ENCODE measurements at places on chromosomes 4 and X. TPM values are rescaled to one million over a fixed set of nuclear protein-coding genes. Genes with fewer than 3 reads are reported as not detected.
A peak's percentile ranks its signal among the peaks of the same experiment; 100 is the strongest.

DNA sequence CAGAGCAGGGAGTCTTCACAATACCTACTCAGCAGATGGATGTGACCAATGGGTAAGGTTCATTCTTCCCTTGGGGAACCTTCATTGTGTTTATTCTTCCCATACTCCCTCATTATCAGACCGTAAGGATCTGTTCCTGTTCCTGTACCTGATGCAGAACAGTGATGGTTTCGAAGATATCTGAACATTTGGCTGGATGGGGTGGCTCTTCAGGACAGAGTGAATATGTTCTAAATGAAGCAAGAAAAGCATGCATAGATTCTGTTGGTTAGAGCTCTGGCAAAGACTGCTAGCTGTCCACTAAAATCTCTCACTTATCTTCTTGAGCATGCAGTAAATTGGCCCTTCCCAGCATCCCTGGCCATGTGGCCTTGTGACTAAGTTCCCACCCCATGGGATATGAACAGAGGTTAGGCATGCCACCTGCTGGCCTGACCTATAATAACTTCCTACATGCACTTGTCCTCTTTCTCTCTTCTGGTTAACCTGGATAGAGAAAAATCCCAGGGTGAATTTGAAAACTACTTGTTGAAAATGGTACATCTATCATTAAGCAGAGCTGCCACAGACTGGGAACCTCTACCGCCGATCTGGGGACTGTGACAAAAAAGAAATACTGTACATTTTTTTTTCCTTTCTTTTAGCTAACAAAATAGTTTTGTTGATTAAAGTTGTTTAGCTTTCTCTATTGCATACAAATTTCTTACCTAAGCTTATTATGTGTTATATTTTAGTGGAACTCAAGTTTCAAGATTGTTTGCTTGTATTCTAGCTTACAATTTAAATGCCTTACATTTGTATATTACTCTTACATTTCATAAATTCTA lies 60.0 kb upstream of the BANK1 start:
- DNase-seq, result peak; percentile 36
- H3K36me3 ChIP-seq, result no peaks in the 10 kb centered on the region
- no peaks in the 10 kb centered on the region for H3K27me3 ChIP-seq
- no peaks in the 10 kb centered on the region for H3K4me1 ChIP-seq
- H3K27ac ChIP-seq, result no peak overlapping the region

DNA sequence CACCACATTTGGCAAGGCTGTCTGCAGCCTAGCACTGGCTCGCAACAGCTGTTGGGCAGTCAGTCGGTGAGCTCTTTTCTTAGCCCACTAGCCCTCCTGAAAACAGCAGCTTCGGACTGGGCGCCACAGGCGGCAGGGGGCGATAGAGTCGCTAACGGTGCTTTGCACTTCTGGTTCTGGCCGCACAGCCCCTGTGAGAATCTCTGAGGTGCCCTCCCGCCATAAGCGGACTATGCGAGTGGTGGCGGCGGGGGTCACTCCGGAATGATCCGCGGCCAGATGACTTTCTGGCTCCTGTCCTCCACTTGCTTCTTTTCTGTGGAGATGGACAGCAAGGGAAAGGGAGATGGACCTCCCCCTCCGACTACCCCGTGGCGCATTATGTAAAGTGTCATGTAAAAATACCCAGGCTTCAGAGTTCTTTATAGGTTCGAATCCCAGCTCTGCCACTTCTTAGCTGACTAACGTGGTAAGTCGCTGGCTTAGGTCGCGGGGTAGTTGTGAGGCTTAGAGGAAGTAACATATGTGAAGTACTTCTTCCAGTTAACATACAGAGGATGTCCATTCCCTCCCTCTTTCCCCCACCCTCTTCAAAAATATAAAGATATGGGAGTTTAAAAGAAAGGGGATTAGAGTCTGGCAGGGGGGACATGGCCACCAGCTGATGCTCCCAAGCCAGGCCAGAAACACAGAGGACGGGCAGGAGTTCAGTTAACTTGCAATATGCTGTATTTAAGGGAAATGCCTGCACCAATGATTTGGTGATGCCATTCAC lies 11.0 kb downstream of the ARHGAP36 start:
- H3K27ac ChIP-seq, result no peak overlapping the region
- H3K36me3 ChIP-seq, result no peaks in the 10 kb centered on the region
- H3K27me3 ChIP-seq, result no peaks in the 10 kb centered on the region
- no peak for DNase-seq

Gene ARHGAP24
- 0.41 TPM for total RNA-seq

Gene FAT1
- not detected for total RNA-seq

DNA sequence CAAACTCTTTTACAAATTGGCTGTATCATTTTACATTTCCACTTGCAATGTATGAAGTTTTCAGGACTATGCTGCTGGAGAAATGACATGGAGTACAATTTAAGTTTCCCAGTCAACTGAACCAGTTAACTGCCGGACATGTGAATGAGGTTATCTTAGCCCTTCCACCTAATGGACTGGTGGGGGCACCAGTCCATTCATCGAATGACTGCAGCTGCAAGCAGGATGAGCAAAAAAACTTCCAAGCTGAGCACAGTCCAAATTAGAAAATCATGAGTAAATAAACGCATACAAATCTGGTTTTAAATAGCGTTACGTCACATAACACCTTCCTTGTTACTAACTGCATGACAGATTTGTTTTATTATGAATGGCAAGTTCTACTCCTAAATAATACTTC lies 1131.5 kb downstream of the PCDH18 start:
- no peak for DNase-seq
- H3K4me3 ChIP-seq, result no peak overlapping the region
- H3K27me3 ChIP-seq, result no peaks in the 10 kb centered on the region
- no peaks in the 10 kb centered on the region for H3K4me1 ChIP-seq

DNA sequence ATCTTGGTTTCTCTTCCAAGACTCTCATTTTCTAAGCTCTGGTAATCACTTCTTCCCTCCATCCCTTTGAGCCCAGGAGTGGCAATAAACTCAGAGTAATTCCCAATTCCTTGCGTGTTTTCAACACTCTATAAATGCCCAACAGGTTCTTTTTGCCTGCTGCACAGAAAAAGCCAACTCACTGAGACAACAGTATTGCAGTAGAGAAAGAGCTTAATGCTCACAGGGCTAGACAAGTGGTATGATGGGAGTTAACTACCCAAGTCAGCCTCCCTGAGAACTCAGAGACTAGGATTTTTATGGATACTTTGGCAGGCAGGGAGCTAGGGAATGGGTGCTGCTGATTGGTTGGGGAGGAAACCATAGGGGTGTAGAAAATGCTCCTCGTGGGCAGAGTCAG lies 103.4 kb downstream of the MTNR1A start:
- no peaks in the 10 kb centered on the region for H3K27me3 ChIP-seq
- H3K36me3 ChIP-seq, result no peaks in the 10 kb centered on the region
- DNase-seq, result no peak
- no peaks in the 10 kb centered on the region for H3K4me1 ChIP-seq

- H3K4me3 ChIP-seq, result no peak overlapping the region
- H3K27me3 ChIP-seq, result no peaks in the 10 kb centered on the region
- H3K27ac ChIP-seq, result no peak overlapping the region
- no peaks in the 10 kb centered on the region for H3K36me3 ChIP-seq
Observed at GRCh38 chrX:110806145-110806544, 10.5 kb upstream of the CHRDL1 start.

Gene FBXO8
- 24.9 TPM for total RNA-seq

Gene CT47B1
- not detected for total RNA-seq

DNA sequence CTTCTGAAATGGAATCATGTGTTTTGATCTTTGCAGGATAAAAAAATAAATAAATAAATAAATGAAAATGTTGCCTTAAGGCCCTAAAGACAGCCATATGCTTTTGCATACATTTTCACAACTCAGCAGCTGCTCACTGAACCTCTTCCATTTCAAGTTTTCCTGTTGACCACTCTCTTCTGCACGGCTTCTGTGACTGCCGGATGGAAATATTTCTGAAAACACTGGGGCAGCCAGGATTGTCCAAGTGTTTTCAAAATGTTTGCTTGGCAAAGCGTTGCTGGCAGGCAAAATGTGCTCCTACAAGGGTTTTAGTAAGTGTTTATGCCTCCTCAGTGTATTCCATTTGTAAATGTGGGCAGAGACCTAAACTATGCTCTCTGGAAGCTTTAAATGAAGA lies 208.1 kb upstream of the IL1RAPL1 start:
- H3K4me1 ChIP-seq, result no peaks in the 10 kb centered on the region
- no peaks in the 10 kb centered on the region for H3K36me3 ChIP-seq
- DNase-seq, result no peak

GRCh38 chrX:56281789-56282188 lies 49.6 kb downstream of the KLF8 start:
- H3K4me3 ChIP-seq, result no peak overlapping the region
- H3K27me3 ChIP-seq, result no peaks in the 10 kb centered on the region
- no peaks in the 10 kb centered on the region for H3K36me3 ChIP-seq
- DNase-seq, result peak; percentile 40

- no peaks in the 10 kb centered on the region for H3K27me3 ChIP-seq
- H3K4me3 ChIP-seq, result no peak overlapping the region
- DNase-seq, result no peak
- no peak overlapping the region for H3K27ac ChIP-seq
- no peaks in the 10 kb centered on the region for H3K36me3 ChIP-seq
- no peaks in the 10 kb centered on the region for H3K4me1 ChIP-seq
Observed at GRCh38 chrX:140298960-140299825, 205.7 kb downstream of the SOX3 start.

Gene DCX
- not detected for total RNA-seq

- no peak for DNase-seq
Observed at GRCh38 chr4:33532821-33533220, 2711.5 kb downstream of the ARAP2 start.

Gene TCEAL7
- total RNA-seq, result not detected

GRCh38 chr4:183335369-183335940 lies 13.2 kb upstream of the CLDN24 start:
- H3K36me3 ChIP-seq, result no peaks in the 10 kb centered on the region
- no peak for DNase-seq
- H3K4me3 ChIP-seq, result no peak overlapping the region
- no peaks in the 10 kb centered on the region for H3K27me3 ChIP-seq

DNA sequence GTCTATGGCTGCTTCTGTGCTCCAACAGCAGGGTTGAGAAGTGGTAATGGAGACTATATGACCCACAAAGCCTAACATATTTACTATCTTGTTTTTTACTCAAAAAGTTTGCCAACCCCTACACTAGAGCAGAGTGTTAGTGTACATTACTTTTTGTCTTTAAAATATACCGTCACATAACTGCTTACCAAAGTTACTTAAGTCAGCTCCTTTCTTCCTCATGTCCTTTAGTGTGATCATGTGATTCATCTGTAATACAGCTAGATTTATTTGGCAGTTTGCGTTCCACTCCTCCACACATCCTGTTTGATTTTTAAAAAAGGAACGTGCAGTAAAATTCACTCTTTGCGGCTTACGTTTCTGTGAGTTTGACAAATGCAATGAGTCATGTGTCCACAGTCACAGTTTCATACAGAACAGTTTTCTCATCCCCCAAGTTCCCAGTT lies 162.4 kb upstream of the GPRIN3 start:
- no peaks in the 10 kb centered on the region for H3K4me1 ChIP-seq
- no peak overlapping the region for H3K4me3 ChIP-seq
- H3K27me3 ChIP-seq, result no peaks in the 10 kb centered on the region
- H3K36me3 ChIP-seq, result no peaks in the 10 kb centered on the region
- DNase-seq, result peak; percentile 61

- DNase-seq, result no peak
- H3K27ac ChIP-seq, result no peak overlapping the region
- no peak overlapping the region for H3K4me3 ChIP-seq
- H3K27me3 ChIP-seq, result peaks cover 18% of the 10 kb centered on the region
- peaks cover 11% of the 10 kb centered on the region for H3K4me1 ChIP-seq
Observed at GRCh38 chr4:794900-795725, 30.8 kb downstream of the CPLX1 start.
